ENCODE measurements at places on chromosomes 3 and 15.

DNA sequence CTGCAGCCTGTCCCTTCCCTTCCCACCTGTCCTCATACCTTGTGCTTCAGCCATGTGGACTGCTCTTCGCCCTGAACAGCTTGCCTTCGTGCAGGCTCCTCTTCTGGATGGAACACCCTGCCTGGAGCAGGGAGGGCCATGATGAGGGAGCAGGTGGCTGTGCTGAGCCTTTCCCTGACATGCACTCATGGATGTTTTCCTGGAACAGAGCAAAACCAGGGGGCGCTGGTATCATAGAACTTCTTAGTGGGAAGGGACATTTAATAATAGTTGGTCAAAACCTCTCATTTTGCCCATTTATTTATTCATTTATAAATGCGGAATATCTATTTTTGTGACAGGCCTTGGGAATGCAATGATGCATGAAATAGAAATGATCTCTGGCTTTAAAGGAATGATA lies 149.3 kb downstream of the CACNA1D start:
- DNase-seq, result no peak

DNA sequence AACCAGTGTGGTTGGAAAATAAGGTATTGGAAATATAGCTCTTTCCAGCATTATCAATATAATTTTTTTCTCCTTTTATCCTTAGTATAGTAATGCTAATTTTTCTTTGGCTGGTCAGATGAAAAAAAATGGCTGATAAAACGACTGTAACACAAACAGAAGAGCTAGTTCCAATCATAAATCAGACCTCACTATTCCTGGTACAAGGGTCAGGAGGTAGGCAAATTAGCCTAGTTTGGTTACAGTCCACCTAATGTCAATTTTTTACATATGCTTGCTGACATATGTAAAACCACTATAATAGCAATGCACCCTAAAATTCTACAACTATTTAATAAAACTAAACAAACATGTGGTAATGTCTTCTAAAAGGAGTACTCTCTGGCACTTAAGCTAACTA lies 19.9 kb upstream of the VPS39 start:
- no peak for DNase-seq

DNA sequence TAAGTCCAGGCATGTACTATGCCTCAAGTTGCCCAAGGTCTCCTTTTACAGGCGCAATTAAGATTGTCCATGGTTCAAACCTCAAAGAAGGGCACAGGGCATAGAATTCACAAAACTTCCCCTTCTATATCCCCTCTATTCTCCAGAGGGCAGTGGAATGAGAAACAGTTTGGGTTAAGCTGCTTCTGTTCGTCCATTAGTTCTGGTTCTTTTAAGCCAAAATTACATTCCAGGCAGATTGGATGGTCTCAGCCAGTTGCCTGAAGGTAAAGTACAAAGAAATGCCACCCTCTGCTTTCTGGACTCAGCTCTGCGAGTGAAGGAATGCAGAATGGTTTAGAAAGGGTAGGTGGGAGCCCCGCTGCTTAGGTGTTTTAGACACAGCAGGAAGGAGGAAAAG lies 200.7 kb downstream of the GREM1 start:
- DNase-seq, result no peak

DNA sequence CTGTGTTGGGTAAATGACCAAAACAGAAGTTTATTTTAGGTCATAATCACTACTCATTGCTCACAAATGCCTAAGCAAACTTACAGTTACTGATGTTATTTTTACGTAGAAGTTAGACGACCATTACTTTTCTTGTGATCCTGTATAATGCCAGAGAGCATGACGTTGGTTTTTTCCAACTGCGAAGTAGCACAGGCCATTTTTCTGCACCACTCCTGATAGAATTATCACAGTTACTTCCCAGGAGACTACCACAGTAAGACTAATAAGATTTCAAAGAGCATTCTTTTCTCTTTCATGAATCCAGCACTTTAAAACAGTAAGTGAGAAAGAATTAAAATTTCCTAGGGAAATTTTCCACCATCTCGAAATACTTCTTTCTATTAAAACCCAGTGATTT lies 19.8 kb downstream of the CD200 start:
- no peak for DNase-seq

- no peak for DNase-seq
Measured at GRCh38 chr3:63934041-63934866, 22.1 kb upstream of the SCAANT1 start.

- no peak for DNase-seq
Measured at GRCh38 chr3:66335671-66336070, 114.9 kb downstream of the SLC25A26 start.

GRCh38 chr15:84982301-84982920 lies 755 bp downstream of the PDE8A start:
- peak; percentile 36 for DNase-seq

DNA sequence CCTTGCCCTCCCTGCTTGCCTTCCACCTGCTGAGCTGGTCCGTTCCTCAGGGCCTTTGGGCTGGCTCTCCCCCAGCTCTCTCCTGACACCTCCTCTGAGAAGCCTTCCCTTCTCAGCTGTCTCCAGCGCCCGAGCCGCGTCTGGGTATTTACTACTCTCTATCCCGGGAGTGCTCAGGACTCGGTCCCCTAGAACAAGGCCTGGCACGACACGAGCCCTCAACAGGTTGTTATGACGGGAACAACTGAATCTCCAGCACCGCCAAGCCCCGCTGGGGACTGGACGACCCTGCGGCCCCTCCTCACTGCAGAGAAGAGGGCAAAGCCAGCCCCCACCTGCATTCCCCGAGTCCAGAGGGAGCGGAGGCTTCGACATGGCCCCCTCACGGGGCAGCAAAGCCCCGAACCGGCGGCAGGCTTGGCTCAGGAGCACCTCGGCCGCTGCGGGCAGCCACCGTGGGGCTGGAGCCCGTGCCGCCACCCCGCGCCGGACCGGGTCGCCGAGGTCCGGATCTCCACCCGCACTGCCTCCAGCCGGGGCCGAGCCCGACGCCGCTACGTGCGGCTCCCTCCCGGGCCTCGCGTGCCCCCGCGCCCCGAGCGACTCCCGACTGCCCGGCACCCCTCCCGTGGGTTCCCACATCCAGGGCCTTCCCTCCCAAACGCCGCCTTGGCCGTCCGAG lies 792 bp downstream of the TPRA1 start:
- DNase-seq, result no peak

DNA sequence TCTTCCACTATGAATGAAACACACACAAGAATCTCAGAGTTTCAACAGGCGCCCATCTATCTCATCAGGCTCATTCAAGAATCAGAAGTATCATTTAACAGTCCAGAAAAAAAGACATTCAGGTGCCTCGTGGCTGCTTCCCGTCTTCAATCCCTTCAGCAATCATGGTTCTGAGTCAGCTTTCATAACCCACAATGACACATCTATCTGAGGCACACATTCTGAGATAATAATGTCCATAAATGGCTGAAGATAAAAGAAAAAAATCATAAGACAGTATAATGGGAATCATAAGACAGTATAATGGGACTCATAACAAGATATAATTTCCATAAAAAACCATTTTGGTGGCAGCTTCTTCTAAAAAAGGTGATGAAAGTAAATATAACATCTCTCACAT lies 52.4 kb downstream of the TNIK start:
- no peak for DNase-seq

DNA sequence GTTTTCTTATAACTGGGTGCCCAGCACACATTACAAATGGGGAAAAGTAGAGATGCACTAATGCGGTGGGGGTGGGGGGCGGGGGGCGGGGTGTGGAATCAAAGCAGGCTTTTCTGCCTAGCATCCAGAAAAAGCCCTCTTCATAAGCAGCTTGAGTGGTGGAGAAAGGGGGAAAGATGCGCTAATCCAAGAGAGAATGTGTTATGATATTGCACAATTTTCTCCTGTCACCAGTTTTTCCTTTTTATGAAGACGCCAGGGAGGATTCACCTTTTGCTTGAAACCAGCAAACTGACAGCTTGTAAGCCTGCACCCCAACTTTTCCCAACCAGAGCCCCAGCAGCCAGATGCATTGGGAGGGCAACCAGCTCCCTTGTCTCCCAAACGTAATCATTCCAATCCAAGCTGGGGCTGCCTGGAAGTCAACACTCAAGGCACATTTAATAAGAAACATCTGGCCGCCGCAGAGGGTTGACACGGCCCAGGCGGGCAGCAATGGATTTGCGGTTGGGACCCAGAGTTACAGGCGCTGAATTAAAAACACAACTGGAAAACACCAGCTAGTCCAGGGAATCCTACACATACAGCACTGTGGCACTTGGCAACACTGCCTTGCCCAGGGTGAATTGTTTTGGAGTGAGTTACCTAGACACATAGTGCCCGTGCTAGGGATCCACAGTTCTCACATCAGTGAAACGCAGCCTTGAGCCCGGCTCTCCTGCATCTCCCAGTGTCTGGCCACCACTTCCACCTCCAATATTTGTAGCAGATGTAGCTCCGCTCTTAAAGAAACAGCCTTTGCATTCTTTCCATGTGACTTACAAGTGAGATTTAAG lies 218.5 kb upstream of the PRICKLE2 start:
- no peak for DNase-seq

GRCh38 chr15:42151736-42152135 lies 4.7 kb downstream of the PLA2G4F start:
- no peak for DNase-seq

DNA sequence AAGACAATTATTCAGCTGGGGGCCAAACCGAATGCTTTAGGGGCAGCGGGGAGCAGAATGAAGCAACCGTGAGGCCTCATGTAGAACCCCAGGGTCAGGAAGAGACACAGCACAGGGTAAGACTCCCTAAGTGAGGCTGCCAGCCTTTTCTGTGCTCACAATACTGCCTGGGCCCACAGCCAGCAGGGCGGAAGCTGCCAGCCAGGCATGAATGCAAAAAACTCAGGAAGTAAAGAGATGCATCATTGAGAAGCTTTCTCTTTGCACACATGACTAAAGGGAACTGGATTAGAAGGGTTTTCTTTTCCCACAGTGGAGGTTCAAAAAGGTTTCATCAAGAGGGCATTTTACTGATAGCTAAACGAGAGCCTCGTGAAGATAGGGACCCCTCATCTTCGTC lies 33.3 kb downstream of the CA12 start:
- no peak for DNase-seq

GRCh38 chr3:106913111-106913698 lies 464.0 kb upstream of the CCDC54 start:
- DNase-seq, result no peak

DNA sequence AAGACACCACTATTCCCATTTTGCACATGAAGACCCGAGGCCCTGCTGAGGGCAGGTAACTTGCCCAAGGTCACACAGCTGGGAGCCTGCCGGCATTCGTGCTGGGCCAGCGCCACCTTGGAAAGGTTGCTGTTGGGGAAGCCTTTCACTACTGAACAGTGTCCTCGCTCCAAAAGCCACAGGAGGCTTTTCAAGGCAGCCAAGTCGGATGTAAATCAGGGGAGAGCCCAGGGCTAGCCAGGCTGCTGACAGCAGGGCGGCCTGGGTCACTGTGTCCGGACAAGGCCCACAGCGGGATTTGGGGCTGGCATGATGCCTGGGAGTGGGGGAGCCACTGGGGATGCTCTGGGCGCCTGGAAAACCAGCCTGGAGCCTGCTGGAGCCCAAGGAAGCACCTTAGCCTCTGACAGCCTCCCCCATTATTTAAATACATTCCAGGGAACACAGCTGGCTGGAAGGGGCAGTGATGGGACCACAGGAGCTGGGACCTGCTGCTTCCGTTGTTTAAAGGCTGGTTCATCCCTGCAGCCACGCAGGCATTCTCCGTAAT lies 10.5 kb downstream of the SLC6A6 start:
- DNase-seq, result no peak

DNA sequence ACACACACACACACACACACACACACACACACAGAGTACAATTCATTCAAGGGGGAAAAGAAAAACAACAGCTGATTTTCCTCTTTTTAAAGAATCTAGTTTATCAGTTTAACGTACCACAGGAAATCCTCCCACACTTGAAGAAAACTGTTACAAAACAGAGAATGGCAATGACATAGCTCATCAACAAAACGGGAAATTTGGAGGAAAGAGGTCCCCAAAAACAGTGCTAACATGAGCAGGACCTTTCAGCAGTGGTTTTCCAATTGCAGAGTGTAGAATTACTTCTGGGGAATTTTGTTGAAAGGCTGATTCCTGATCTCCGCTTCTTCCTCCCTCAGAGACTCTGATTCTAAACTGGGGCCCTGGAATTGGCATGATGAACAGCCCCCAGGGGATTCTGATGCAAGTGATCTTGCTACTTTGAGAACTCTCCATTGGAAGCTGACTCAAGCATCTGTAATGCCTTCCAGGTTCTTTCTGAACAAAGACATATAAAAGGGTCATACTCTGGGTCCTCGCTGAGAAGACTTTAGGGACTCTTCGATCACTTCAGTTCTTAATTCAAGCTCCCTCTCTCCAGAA lies 442.6 kb upstream of the PROK2 start:
- no peak for DNase-seq

DNA sequence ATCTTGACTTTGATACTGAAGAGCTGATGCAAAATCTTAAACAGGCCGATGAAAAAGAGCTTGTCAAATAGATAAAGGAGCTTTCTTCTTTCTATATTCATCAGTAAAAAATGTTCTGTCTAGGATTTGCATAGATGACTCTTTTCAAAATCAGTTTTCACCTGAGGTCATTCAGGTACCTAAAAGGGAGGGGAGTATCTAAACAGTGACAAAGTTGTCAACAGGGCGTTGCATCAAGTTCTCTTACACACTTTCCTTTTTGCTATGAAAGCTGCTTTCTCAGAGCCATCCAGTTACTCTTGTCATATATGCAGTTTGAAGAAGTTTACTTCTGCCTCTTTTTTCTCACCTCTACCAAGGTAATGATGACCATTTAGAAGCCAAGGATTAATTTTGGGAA lies 60.0 kb downstream of the AKAP13 start:
- no peak for DNase-seq

GRCh38 chr3:171585039-171585438 lies 124.8 kb upstream of the TNIK start:
- DNase-seq, result no peak

DNA sequence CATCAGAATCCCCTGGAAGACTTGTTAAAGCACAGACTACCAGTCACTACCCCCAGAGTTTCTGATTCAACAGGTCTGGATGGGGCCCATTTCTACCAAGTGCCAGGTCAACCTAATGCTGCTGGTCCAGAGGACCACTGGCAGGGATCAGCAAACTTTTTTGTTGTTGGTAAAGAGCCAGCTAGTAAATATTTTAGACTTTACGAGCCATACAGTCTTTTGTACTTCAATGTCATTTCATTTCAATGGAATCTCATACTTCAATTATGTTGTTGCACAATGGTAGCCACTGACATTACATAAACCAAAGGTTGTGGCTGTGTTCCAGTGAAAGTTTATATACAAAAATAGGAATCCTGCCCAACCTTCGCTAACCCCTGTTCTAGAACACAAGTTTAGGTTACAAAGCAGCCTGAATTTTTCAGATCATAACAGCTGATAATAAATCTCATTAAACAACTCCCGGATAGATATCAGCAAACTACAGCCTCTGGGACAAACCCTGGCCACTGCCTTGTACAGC lies 28.7 kb downstream of the ULK4 start:
- no peak for DNase-seq

DNA sequence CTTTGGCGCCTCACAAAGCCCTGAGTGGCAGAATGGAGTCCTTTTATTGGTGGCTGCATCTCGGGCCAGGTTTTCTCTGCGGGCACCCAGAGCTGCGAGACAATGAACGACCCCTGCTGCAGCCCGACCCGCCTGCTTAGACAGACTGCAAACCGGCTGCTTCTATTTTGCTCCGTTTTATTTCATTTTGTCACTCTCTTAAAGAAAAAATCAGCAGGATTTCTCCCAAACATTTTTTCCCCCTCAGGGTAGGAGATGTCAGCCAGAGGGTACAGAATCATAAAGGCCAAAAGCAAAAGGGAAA lies 64.8 kb downstream of the OXNAD1 start:
- DNase-seq, result no peak
